ENCODE measurements at places on chromosomes 11 and 22. TPM values are rescaled to one million over a fixed set of nuclear protein-coding genes. Genes with fewer than 3 reads are reported as not detected.

DNA sequence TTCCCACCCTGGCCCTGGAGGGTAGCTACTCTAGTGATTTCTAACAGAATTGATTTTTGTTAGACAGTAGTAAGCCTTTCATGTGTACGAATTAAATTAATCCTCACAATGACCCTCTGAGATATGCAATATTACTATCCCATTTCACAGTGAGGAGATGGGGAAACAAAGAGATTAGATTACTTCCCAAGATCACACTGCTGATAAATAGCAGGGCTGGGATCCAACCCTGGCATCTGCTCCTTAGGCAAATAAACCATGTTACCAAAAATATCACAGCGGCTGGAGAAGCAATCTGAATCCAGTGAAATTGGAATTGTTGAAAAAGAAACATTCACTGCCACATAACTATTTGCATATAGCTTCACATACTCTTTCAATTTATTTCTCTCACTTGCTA, 12.8 kb upstream of the CAVIN3 start:
- H3K36me3 ChIP-seq: no peaks in the 10 kb centered on the region
- no peak overlapping the region for H3K4me3 ChIP-seq
- H3K27me3 ChIP-seq: no peaks in the 10 kb centered on the region
- H3K27ac ChIP-seq: no peak overlapping the region

GRCh38 chr11:71140206-71140919, 112.0 kb downstream of the SHANK2 start:
- peak; percentile 78 for DNase-seq
- no peaks in the 10 kb centered on the region for H3K36me3 ChIP-seq
- no peak overlapping the region for H3K4me3 ChIP-seq

- H3K4me3 ChIP-seq: no peak overlapping the region
- H3K27ac ChIP-seq: no peak overlapping the region
- no peaks in the 10 kb centered on the region for H3K27me3 ChIP-seq
- no peaks in the 10 kb centered on the region for H3K36me3 ChIP-seq
These were observed 615.0 kb upstream of the ARHGAP42 start for GRCh38 chr11:100072131-100072530.

GRCh38 chr11:68837583-68838571, 3.8 kb downstream of the CPT1A start:
- no peaks in the 10 kb centered on the region for H3K36me3 ChIP-seq
- H3K4me3 ChIP-seq: no peak overlapping the region
- H3K4me1 ChIP-seq: peaks cover 61% of the 10 kb centered on the region
- peak; percentile 10 for DNase-seq
- peak overlapping the region; percentile 65 for H3K27ac ChIP-seq

DNA sequence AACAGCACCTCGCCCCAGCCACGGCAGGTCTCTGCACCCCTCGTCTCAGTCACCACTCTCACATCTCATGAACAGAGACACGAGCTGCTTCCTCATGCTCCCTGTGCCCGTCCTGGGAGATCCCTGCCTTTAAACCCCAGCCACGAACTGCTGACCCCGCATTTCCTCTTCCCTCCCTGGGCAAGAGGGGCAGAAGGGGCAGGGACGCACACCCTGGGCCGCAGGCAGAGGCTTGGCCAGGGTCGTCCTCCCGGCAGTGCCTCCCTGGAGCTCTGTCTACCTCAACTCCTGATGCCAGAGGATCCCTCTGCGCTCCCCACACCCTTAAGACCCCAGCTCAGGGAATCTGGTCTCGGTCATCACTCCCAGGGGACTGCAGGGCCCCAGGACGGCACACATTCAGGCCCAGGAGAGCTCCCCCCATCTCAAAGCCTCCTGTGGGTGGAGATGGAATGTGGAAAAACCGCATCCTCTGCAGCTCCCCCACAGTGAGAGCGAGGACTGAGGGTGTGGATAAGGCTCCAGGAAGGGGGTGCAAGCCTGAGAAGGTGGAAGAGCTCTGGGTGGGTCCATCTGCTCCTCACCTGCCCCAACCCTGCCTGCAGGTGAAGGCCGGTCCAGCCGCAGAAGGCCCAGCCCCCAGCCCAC, 1.2 kb downstream of the BID start:
- peaks cover 14% of the 10 kb centered on the region for H3K4me1 ChIP-seq
- no peaks in the 10 kb centered on the region for H3K27me3 ChIP-seq
- H3K36me3 ChIP-seq: no peaks in the 10 kb centered on the region

Gene CRYBB3
- not detected for total RNA-seq

Gene OR8J1
- not detected for total RNA-seq
